Pancreas (tissue), 10 donors: ENCODE measurements at places on chromosomes 6 and 20.

DNA sequence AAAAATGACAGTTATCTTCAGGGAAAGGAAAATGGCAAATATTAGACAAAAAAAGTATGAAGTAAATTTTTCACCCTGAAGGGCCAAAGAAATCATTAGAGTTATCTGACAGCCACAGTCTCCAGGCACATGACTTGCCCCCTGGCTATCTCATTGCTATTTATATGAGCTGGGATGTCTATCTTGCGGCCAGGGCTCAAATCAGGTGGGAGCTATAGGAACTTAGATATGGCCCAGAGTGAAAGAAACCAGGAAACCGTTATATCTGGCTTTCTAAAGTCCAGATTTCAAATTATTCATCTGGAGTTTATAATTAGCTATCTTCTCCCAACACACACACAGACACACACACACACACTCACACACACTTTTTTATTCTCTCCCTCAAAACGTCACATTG is 135.3 kb upstream of the EEF1E1 start:
- H3K4me3 ChIP-seq: no peak overlapping the region
- DNase-seq: no peak
- H3K36me3 ChIP-seq: no peaks in the 10 kb centered on the region
- H3K27ac ChIP-seq: no peak overlapping the region
- H3K27me3 ChIP-seq: peaks cover 8% of the 10 kb centered on the region

DNA sequence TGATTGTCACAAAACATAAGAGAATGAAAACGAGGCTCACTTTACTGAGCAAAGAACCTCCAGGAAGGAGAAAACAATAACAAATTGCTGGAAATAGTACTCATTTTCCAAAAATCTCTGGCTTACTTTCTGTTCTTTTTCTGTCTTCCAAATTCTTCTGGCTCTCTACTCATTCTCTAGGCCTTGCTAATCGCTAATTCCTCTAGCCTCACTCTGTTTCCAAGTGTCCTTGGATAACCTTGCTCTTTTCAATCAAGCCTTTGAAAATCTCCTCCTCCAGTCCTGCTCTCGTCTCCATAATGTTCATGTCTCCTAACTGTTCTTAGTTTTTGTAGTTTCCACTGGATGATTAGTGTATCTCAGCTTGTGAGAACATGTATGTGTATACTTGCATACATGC is 96.2 kb upstream of the MAP7 start:
- H3K27ac ChIP-seq: no peak overlapping the region
- no peaks in the 10 kb centered on the region for H3K27me3 ChIP-seq
- no peaks in the 10 kb centered on the region for H3K36me3 ChIP-seq
- no peak for DNase-seq
- no peak overlapping the region for H3K4me3 ChIP-seq
- peaks cover 14% of the 10 kb centered on the region for H3K4me1 ChIP-seq

DNA sequence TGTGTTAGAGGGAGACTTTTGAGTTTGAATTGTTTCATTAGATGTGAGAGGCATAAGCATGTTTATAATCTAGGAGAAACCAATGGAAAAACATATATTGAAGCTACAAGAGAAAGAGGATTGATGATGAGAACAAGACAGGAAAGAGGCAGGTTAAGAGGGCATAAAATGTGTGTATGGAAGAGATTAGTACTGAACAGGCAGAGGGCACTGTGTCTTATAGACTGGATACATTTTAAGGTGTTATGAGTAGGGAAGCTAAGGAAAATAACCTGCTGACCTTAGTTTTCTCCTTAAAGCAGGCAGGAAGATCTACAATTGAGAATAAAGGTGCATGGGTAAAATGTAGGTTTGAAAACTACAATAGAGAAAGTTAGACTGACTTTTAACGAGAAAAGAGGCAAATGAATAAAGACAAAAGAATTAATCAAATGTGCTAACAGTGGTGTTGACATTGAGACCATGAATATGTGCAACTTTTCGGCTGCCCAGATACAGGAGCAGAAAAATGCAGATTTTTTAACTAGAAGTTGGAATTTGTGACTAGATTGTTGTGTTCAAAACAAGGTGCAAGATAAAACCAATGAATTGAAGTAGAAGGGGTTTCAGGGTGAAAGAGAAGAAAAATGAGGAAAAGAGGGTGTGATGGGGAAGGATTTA is 846.3 kb downstream of the HACE1 start:
- DNase-seq: no peak
- H3K4me3 ChIP-seq: no peak overlapping the region
- H3K36me3 ChIP-seq: no peaks in the 10 kb centered on the region

DNA sequence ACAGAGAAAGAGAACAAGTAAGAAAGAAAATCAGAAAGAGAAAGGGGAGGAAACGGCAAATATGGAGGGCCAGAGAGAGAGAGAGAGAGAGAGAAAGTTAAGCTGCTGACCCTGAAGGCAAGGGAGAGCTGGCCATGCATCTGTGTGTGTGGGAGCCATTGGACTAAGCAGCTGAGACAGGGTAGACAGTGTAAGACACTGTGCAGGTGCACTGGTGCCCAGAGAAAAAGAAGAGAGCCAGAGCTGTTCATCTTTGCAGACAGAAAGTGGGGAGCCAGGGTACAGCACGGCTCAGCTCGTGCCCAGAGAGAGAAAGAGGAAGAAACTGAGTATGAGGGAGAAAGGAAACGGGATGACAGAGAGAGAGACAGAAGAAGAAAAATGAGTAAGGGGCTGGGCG is 24.2 kb upstream of the ZNF318 start:
- no peak for DNase-seq
- H3K36me3 ChIP-seq: no peaks in the 10 kb centered on the region
- H3K27me3 ChIP-seq: no peaks in the 10 kb centered on the region

DNA sequence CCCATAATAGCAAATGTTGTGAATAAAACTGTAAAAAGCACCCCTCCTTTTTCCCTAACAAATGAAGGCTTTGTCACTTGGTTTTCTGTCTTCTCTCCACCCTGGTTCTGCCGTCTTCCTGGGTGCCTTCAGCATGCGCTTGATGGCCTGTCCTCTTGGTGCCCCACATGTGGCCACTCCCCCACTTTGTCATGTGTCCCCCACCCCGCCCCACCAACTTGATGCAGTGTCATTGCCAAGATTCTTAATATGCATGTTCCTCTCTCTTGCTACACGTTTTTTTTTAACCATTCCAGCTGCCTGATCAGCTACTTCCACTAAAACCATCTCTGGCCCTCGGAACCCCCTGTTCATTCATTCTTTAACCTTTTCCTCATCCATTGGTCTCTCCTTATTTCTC is 340.3 kb downstream of the QKI start:
- DNase-seq: no peak
- no peaks in the 10 kb centered on the region for H3K36me3 ChIP-seq
- H3K4me3 ChIP-seq: no peak overlapping the region
- no peaks in the 10 kb centered on the region for H3K4me1 ChIP-seq

DNA sequence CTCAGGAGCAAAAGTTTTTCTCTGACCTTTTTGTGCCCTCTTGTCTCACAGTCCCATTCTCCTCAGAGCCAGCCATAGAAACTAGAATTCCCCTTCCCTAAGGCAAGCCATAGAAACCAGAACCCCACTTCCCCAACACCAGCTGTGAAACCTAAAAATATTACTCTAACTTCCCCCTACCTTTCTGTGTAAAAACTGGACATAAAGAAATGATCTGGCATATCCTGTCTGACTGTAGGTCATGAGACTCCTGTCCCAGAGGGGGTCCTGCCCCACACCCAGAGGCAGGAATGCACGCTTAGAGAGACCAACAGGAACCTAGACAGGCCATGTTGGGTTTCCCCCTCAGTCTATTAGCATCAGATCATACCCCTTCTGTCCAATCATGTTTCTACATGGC is 140.6 kb upstream of the SLC22A16 start:
- no peak overlapping the region for H3K27ac ChIP-seq
- peaks cover 9% of the 10 kb centered on the region for H3K36me3 ChIP-seq
- H3K4me1 ChIP-seq: no peaks in the 10 kb centered on the region
- DNase-seq: no peak

DNA sequence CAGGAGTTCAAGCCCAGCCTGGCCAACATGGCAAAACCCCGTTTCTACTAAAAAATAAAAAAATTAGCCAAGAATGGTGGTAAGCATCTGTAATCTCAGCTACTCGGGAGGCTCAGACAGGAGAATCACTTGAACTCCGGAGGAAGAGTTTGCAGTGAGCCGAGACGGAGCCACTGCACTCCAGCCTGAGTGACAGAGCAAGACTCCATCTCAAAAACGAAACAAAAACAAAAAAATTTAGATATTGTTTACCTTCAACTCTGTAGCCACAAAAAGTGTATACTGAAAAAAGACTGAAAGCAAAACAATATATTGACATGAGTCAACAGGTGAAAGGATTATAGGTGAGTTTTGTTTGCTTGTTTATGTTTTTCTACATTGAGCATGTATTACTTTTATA is 30.6 kb upstream of the TAB2 start:
- H3K27me3 ChIP-seq: no peaks in the 10 kb centered on the region
- DNase-seq: no peak
- no peaks in the 10 kb centered on the region for H3K4me1 ChIP-seq
- H3K4me3 ChIP-seq: no peak overlapping the region
- H3K36me3 ChIP-seq: no peaks in the 10 kb centered on the region

GRCh38 chr6:69796073-69796641 is 653 bp downstream of the LMBRD1 start:
- no peaks in the 10 kb centered on the region for H3K36me3 ChIP-seq
- no peaks in the 10 kb centered on the region for H3K27me3 ChIP-seq
- H3K27ac ChIP-seq: peak overlapping the region; percentile 98

- DNase-seq: no peak
- no peaks in the 10 kb centered on the region for H3K36me3 ChIP-seq
- no peak overlapping the region for H3K27ac ChIP-seq
These were observed 228.9 kb upstream of the JAG1 start for GRCh38 chr20:10902576-10903282.

- peak overlapping the region; percentile 95 for H3K4me3 ChIP-seq
- peak overlapping the region; percentile 95 for H3K27ac ChIP-seq
- H3K4me1 ChIP-seq: peaks cover 50% of the 10 kb centered on the region
These were observed 681 bp downstream of the DIDO1 start for GRCh38 chr20:62925420-62926228.

DNA sequence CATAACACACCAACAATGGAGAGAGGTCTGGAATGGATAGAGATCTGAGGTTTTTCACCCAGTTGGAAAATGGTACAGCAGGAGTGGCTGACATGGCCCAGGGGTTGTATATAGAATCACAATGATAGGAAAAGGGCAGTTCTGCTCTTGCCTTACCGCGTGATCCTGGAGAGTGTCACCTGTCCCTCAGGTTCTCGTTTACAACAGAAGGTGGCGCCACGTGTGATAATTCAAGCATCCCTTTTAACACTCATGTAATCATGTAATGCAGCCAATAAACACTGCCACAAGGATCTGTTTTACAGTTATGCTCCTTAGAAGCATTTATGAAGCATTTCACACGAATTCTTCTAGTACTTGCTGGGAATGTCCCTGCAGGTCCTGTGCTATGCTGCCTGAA is 12.9 kb upstream of the WFDC2 start:
- no peak overlapping the region for H3K27ac ChIP-seq
- H3K4me3 ChIP-seq: no peak overlapping the region
- H3K36me3 ChIP-seq: no peaks in the 10 kb centered on the region
- DNase-seq: no peak
- no peaks in the 10 kb centered on the region for H3K4me1 ChIP-seq
- H3K27me3 ChIP-seq: no peaks in the 10 kb centered on the region

DNA sequence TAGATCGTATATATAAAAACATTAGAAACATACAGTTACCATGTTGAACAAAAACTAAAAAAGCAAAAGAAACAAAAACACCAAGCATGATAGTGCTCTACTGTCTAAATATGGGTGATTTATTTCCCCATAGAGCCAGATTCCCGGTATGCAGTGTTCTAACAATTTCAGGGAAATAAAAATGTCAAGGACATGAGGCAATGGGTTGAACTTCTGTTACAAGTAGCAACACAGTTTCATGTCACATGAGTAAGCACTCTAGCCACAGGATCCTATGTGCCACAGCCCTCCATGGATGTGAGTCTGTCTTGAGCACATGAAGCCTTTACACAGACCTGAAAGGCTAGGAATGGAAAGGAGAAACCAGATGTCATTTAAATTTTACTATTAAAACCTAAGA is 96.0 kb downstream of the MAP3K5 start:
- H3K4me1 ChIP-seq: peaks cover 38% of the 10 kb centered on the region
- H3K4me3 ChIP-seq: no peak overlapping the region
- H3K27ac ChIP-seq: peak overlapping the region; percentile 80
- no peaks in the 10 kb centered on the region for H3K27me3 ChIP-seq

GRCh38 chr6:42387336-42387735 is 64.4 kb downstream of the TRERF1 start:
- no peak for DNase-seq
- no peak overlapping the region for H3K4me3 ChIP-seq
- H3K27ac ChIP-seq: no peak overlapping the region
- no peaks in the 10 kb centered on the region for H3K27me3 ChIP-seq
- H3K4me1 ChIP-seq: no peaks in the 10 kb centered on the region

DNA sequence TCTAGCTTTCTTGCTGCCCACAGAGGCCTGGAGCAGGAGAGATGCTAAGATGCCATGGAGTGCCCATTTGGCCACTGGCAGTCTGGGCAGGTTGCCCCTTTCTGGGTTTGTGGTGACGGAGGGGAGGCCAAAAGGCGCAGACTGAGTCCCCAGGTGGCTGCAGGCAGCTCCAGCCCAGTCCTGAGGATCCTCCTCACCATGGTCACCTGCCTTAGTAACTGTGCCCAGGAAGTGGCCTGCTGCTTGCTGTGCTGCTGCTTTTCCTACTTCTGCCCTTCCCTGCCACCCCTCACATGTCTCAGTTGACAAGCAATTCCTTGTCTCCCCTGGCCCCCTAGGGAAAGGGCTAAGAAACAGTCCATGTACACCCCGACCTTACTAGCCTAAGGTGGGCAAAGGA is 35.3 kb upstream of the KIFC1 start:
- DNase-seq: no peak
- H3K4me3 ChIP-seq: no peak overlapping the region
- H3K36me3 ChIP-seq: no peaks in the 10 kb centered on the region
- H3K27me3 ChIP-seq: no peaks in the 10 kb centered on the region
- no peak overlapping the region for H3K27ac ChIP-seq
- H3K4me1 ChIP-seq: no peaks in the 10 kb centered on the region

DNA sequence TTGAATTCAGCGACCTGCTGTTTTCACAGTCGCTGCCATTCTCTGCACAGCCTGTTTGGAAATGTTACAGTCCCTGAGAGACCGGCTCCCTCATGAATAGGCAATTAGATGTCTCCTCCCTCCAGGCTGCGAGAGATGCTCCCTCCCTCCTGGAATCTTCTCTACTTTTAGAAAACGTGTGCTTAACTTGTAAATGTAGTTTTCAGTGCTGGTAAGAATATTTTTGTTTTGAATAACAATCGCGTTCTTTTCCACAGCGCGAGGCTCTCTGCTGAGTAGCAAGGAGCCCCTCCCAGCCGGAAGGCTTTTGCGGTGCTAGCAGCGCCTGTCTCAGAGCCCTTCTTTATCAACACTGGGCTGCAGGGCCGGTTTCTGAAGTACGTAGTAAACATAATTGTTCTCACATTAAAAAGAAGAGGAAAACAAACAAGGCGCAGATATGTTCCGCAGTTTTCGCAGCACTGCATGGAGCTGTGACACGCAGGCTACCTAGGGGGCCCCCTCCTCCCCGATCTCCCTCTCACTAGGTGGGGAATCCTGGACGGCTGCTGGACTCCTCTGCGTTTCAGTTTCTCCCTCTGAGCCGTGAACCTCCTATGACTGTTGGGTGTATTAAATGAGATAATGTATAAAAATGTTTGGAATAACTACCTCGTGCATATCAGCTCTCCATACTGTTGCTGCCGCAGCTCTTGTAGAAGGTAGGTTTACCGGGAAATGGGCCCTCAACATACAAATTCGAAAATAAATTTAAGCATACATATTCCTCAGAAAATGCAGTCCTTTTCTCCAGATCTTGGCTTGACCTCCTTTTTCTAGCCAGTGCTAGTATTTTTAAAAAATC is 79.0 kb upstream of the SPACA1 start:
- no peak overlapping the region for H3K4me3 ChIP-seq
- no peaks in the 10 kb centered on the region for H3K4me1 ChIP-seq
- peak; percentile 60 for DNase-seq
- H3K27me3 ChIP-seq: peaks cover 5% of the 10 kb centered on the region
- H3K36me3 ChIP-seq: no peaks in the 10 kb centered on the region
